AG09309 (cell line): ENCODE measurements at places on chromosomes 2 and 18.

DNA sequence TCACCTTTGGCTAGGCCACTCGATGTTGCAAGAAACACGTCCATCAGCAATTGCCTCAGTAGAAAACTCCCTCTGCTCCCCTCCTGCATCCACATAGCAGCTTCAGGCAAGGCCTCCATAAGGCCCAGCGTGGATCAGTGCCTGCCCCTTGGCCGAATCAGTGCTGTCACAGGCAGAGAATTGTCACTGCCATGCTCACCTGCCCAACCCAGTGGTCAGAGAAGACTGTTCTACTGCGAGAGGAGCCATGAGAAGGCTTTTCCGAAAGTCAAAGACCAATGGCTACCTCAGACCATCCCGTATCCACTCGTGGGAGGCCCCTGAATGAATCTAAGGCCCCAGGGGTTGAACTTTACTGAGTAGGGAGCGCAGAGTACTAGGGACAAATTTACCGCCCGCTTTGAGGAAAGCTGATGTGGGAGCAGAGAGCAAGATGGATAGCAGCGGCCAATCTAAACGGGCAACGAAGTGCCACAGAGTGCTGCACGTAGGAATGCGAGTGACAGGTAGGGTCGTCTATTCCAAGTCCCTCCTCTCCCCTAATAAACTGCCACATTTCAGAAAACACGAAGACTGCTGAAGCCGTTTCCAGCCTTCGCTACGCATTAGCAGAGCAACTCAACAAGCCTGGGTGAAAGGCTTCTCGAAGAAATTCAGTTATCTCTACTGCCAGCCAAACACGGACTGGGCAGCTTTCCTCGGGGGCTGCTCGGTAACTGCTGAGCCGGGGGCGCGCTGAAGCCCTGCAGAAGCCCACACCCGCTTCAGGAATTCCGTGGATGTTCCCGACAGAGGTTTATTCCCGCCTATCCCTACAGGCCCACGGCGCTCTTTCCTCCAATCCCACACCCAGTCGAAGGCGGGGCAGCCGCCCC, 968 bp upstream of the RALBP1 start:
- peak; percentile 32 for DNase-seq

GRCh38 chr2:156955701-156956100, 301.8 kb upstream of the GALNT5 start:
- DNase-seq = no peak

- DNase-seq = no peak
Observed at GRCh38 chr2:202023198-202023903, 10.3 kb upstream of the FZD7 start.

DNA sequence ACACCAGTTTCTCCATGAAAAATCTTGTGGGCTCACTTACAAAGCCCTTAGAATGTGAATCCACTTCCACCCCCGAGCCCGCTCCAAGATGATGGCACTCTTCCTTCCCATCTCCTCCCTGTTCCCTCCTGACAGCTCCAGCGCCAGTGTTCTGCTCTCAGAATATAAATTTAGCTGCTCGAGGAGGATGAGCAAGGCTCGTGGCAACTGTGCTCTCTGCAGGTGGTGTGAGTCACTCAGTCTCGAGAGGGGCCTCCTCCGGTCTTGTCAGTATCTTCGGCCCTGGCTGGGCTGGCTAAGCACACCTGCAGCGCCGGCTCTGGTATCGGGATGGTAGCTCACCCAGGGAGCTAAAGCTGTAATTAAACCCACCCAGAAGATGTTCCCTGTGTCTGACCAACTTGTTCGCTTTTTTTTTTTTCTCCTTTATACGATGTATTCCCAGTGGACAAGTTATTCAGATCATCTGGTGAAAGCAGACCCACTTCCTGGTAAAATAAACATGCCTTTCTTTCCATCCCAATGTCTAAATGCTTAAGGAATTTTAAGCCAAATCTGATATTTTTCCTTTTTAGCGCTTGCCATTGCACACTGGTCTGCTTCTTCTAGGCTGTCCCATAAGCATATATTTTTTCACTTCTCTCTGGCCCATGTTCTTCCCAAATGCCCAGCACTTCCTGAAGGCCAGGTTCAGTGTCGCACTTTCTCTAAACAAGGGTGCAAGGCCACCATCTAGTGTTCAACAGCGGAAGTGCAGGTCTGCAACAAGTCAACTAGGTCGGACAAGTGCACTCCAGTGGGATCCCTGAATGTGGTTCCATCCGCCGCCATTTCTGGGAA, 31.4 kb upstream of the YPEL5 start:
- no peak for DNase-seq

- DNase-seq = no peak
Observed at GRCh38 chr2:223589901-223590300, 12.3 kb downstream of the SCG2 start.

- DNase-seq = no peak
Observed at GRCh38 chr18:59218018-59218417, 1.9 kb upstream of the GRP start.

DNA sequence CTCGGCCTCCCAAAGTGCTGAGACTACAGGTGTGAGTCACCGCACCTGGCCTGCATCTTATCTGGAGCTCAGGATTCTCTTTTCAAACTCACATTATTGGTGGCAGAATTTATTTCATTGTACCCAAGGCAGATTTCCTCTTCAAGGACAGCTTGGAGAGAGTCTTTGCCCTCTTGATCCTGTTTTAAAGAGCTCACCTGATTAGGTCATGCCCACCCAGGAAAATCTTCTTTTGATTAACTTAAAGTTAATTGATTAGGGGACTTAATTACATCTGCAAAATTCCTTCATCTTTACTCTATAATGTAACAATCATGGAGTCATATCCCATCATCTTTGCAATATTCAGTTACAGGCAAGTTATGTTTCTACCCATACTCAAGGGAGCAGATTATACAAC, 346.4 kb downstream of the EPHA4 start:
- DNase-seq = no peak

- no peak for DNase-seq
Observed at GRCh38 chr2:205924676-205925075, 161.3 kb downstream of the INO80D start.

DNA sequence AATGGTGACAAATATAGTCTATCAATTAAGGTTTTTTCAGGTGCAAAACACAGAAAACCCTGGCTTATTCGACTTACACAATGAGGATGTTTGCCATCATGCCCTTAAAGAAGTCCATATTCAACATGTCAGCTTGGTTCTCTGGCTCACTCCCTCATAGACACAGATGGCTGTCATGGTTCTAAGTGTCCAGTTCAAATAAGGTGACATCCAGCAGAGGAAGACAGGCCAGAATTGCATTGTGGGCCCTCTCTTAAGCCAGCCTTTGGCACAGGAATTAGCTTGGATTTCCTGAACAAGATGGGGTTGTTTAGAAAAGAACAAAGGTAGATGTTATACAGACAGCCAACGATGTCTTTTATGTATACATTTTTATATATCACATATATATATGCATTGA, 18.7 kb upstream of the SLC1A4 start:
- no peak for DNase-seq

- no peak for DNase-seq
Observed at GRCh38 chr18:58559427-58560186, 69.3 kb downstream of the ALPK2 start.

DNA sequence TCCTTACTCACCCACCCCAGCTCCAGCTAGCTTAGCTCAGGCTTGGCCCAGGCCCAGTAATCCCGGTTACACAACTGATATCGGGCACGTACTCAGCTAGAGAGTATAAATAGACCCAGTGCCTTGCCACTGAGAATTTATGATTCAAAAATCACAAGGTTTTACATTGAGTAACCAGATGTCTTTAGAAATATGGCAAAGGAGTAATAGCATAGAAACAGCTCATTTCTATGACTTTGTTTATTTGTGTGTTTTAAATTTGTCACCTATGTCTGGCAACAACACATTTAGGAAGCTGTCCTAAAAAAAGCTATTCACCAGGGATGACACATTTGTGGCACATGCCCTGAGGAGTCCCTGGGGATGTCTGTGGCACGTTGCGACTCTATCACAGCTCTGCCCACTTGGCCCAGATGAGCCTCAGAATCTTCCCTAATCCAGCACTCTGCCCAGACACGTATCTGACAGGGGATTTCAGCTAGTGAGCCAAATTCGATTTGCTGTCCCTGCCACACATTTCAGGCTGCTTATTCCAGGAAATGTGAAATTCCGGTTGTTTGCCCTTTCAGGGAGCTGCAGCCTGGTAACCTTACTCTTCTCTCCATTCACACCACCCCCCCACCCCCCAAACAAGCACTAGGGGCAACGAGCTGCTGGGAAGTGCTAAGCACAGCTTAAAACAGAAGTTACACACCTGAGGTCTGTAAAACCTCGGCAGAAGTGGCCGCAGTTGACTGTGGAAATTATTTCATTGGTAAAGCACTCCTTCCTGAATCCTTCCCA, 85.4 kb upstream of the ZCCHC2 start:
- DNase-seq = peak; percentile 71

- DNase-seq = no peak
Observed at GRCh38 chr2:72933646-72934151, 16.4 kb downstream of the EMX1 start.

DNA sequence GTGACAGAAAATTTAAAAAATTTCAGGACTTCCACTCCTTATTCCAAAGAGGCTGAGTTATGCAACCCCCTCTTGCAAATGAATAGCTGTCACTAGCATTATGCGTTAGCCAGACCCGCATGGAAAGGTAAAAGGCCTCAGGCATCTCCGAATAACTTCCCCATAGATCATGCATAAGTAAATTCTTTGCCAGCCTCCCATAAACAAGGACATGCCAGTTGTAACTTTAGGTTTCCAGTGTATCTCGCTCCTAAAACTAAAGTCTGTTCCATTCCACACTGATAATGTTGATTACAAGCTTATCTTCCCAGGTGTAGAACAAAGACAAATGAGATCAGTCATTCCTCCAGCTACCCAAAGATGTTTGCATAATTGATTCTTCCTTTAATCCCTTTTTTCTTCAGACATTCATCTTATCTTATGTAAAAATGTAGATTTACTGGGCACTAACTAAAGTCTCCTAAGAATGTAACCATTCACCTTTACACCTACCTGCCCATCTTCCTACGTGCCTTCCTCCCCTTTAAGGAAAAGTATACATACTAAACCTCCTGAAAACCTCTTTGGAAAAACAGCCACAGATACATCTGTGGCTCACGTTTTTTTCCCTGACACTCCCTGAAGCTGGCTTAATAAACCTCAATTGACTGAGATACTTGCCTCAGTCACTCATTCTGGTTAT, 13.6 kb upstream of the NFU1 start:
- DNase-seq = no peak

DNA sequence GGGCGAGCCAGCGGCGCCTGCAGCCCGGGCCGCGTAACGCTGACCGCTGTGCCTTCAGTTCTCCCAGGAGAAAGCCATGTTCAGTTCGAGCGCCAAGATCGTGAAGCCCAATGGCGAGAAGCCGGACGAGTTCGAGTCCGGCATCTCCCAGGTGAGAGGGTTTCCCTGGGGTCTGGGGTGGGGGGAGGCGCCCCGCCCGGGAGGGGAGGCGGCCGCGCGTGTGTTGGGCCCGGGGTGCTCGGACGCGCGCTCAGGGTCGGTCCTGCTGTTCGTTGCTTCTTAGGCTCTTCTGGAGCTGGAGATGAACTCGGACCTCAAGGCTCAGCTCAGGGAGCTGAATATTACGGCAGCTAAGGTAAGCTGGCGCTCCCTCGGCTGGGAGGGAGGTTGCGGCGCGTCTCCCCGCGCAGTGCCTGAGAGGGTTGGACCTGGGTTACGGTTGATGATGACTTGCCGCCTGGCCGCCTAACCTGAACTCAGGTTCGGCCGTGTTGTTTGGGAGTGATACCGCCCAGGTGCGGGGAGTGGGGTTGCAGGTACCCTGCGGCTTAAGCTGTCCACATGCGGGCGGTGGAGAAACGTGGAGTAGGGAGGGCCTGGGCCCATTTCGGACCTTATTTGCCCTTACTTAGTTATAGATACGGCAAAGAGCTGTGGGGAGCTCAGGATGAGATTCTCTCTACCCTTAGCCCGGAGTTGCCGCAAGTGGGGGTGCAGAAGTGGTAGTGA, 638 bp downstream of the RPS7 start:
- no peak for DNase-seq

DNA sequence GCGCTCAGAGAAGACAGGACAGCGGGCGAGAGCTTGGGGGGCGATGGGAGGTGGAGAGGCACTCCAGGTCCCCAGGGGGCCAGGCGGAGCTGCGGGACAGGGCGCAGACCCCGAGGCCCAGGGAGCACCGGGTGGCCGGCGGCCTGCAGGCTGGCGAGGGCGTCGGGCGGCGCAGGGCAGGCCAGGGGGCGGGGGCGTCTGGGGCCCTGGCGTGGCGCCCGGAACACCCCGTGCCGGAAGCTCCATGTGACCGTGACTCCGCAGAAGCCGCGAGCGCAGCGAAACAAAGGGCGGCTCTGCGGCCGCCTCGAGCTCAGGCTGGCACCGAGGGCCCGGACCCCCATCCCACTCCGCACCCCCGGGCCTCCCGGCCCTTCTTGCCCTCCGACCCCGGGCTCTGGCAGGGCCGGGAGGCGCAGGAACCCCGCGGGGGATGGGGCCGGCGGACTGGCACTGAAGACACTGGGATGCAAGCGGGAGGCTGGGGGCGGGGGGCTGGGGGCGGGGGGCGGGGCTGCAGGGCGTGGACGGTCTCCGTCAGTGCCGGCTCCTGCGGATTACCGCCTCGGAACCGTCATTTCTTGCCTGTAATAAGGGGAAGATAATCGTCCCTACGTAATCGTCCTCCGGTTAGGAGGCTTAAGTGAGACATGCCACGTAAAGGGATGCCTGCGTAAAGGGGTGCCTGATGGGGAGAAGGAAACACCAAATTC, 19.1 kb downstream of the SH2D6 start:
- peak; percentile 44 for DNase-seq

- DNase-seq = no peak
Observed at GRCh38 chr2:145140658-145141057, 620.7 kb upstream of the ZEB2 start.

- no peak for DNase-seq
Observed at GRCh38 chr2:160353166-160353565, 140.4 kb downstream of the RBMS1 start.
